ENCODE measurements at places on chromosomes 6 and 20.

DNA sequence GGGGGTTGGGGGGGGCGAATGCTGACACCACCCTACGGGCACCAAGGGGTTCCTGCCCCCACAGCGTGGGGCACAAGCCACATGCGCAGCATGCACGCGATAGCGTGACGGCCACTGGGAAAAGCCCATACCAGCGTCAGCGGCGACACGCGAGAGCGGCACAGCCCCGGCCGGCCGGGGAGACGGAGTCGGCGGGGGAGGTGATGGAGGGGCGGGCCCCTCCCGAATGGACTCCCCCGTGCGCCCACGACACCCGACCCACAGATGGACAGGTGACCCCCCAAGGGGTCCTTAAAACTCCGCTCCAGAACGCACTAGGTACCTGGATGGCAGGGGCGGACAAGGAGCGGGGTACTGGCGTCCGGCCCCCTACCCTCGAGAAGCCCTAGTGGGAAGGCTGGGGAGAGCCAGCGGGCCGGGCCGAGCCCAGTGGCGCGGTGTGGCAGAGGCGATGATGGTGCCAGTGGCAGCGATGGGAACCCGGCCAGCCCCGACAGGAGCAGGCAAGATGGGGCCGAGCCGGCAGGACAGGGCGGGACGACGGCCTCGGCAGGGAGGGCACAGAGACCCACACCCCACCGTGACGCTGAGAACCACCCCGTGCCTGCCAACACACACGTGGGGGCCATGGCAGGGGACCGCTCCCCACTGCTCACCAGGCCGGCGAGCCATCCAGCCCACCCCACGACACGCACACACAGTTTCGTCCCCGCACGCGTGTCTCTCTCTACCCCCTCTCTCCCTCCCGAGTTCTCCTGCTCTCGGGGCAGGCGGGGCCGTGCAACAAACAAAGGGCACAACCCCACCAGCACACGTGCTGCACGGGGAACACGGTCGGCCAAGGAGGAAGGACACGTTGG lies 1959.8 kb upstream of the DEFB115 start:
- no peak for DNase-seq
- peaks cover 10% of the 10 kb centered on the region for H3K36me3 ChIP-seq
- no peak overlapping the region for H3K27ac ChIP-seq

GRCh38 chr6:85795945-85796344 lies 153.3 kb upstream of the SYNCRIP start:
- no peak for DNase-seq
- H3K4me3 ChIP-seq = no peak overlapping the region
- no peak overlapping the region for H3K27ac ChIP-seq
- peaks cover 2% of the 10 kb centered on the region for H3K27me3 ChIP-seq
- H3K4me1 ChIP-seq = no peaks in the 10 kb centered on the region

GRCh38 chr6:7131390-7131789 lies 23.6 kb downstream of the RREB1 start:
- DNase-seq = no peak
- H3K4me1 ChIP-seq = peaks cover 92% of the 10 kb centered on the region
- H3K27ac ChIP-seq = no peak overlapping the region
- peaks cover 5% of the 10 kb centered on the region for H3K27me3 ChIP-seq
- H3K36me3 ChIP-seq = peaks cover 5% of the 10 kb centered on the region

GRCh38 chr6:137389150-137389704 lies 105.0 kb downstream of the OLIG3 start:
- H3K27me3 ChIP-seq = no peaks in the 10 kb centered on the region
- peaks cover 30% of the 10 kb centered on the region for H3K36me3 ChIP-seq
- H3K4me3 ChIP-seq = peak overlapping the region; percentile 79

GRCh38 chr6:161152907-161153662 lies 120.8 kb downstream of the AGPAT4 start:
- H3K4me3 ChIP-seq = no peak overlapping the region
- H3K27ac ChIP-seq = peak overlapping the region; percentile 57
- H3K27me3 ChIP-seq = no peaks in the 10 kb centered on the region
- peaks cover 17% of the 10 kb centered on the region for H3K36me3 ChIP-seq

DNA sequence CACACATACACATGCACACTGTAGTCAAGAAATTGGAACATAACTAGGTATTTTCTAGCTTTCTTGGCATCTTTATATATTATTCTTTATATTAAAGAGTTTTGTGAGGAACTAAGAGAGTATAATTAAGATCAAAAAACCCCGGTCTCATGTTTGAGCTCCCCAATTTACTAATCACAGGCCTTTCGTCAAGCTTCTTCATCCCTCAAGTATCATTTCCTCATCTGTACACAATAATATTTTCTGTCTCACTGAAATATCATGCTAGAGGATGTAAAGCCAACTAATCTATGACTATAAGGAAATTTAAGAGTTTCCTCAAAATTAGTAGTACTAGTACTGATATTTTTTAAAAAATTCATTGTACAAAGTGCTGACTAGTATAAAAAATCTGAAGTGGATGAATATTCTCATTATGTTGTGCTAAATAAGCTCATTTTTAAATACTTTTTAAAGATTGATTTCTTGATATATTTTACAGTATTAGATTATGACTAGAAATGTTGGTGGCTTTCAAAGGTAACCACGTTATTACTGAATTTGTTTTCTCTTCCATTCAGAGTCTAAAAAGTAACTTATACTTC lies 28.0 kb downstream of the PEX3 start:
- H3K4me1 ChIP-seq = no peaks in the 10 kb centered on the region
- H3K4me3 ChIP-seq = no peak overlapping the region
- no peak overlapping the region for H3K27ac ChIP-seq
- H3K36me3 ChIP-seq = peaks cover 29% of the 10 kb centered on the region
- no peak for DNase-seq

DNA sequence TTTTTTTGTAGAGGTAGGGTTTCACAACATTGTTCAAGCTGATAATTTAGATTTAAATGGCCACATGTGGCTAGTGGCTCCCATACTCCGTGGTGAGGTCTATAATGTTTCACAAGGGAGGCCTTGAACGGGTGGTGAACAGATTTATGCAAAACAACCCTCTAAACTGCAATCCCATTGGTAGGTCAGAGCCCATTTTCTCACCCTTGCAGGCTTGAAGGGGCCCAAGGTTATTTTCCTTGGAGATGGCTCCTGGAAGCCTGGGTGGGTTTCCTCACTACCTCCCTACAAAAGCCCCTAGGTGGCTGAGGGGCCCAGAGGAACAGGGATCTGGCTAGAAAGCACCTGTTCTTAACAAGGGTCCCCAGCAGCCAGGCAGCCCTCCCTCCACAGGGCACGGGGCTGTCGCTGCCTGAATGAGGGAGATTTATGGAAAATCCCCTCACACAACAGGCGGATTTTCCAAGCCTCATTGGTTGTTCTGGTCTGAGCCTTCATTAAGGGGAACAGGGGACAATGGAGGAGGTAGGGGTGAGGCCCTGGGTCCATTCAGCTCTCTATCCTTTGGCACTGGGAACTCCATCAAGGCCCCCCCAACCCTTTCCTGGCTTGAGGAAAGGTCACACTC lies 64.6 kb downstream of the VEGFA start:
- H3K27ac ChIP-seq = no peak overlapping the region
- no peaks in the 10 kb centered on the region for H3K36me3 ChIP-seq

DNA sequence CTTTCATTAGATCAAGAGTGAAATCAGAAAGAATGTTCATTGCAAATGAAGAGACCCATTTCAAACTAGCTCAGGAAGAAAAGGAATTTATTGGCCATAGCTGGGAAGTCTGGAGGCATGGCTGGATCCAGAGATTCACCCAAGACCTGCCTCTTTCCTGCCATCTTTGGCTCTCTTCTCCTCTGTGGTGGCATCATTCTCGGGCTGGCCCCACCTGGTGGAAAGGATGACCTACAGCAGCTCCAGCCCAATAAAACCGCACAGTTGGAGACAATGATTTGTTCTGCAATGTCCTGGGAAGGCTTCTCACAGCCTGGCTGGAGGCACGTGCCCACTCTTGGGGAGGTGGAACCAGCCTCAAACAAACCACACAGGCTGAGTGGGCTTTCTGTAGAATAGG lies 18.1 kb upstream of the FERMT1 start:
- no peaks in the 10 kb centered on the region for H3K36me3 ChIP-seq
- H3K27me3 ChIP-seq = no peaks in the 10 kb centered on the region
- H3K4me1 ChIP-seq = no peaks in the 10 kb centered on the region
- no peak overlapping the region for H3K27ac ChIP-seq
- no peak overlapping the region for H3K4me3 ChIP-seq
- no peak for DNase-seq

DNA sequence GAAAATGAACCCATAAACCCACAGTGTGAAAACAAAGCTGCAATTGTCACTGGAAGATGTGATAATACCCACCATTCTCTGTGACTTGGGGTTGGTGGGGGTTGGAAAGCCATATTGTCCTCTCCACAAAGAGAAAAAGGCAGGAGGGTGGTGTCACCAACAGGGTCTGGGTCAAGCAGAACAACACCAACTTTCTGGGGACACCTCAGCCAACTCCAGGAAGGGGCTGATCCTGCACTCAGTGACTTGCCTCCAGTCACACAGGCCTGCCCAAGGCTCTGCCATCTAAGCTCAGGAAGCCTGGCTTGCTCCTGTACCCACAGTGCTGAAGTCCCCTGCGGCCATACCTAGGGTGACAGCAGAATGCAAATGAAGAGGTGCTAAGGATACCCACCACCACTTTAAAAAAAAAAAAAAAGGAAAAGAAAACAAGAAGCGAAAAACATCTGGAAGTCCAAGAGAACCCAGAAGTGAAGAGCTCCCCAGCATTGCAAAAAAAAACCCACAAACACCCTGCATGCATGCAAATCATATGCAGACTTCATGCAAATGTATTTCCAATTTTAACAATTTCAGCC lies 110.6 kb downstream of the PREX1 start:
- H3K27me3 ChIP-seq = peaks cover 16% of the 10 kb centered on the region
- peak overlapping the region; percentile 91 for H3K27ac ChIP-seq
- peaks cover 21% of the 10 kb centered on the region for H3K36me3 ChIP-seq
- DNase-seq = peak; percentile 68
- peak overlapping the region; percentile 82 for H3K4me3 ChIP-seq
- peaks cover 99% of the 10 kb centered on the region for H3K4me1 ChIP-seq

GRCh38 chr6:137488150-137489045 lies 5.8 kb downstream of the OLIG3 start:
- no peak for DNase-seq
- H3K27ac ChIP-seq = no peak overlapping the region
- H3K4me1 ChIP-seq = peaks cover 44% of the 10 kb centered on the region
- no peaks in the 10 kb centered on the region for H3K36me3 ChIP-seq
- peak overlapping the region; percentile 2 for H3K4me3 ChIP-seq

GRCh38 chr6:121838842-121839241 lies 403.4 kb downstream of the GJA1 start:
- no peaks in the 10 kb centered on the region for H3K36me3 ChIP-seq
- no peak for DNase-seq
- peaks cover 20% of the 10 kb centered on the region for H3K4me1 ChIP-seq
- H3K4me3 ChIP-seq = no peak overlapping the region
- no peak overlapping the region for H3K27ac ChIP-seq

DNA sequence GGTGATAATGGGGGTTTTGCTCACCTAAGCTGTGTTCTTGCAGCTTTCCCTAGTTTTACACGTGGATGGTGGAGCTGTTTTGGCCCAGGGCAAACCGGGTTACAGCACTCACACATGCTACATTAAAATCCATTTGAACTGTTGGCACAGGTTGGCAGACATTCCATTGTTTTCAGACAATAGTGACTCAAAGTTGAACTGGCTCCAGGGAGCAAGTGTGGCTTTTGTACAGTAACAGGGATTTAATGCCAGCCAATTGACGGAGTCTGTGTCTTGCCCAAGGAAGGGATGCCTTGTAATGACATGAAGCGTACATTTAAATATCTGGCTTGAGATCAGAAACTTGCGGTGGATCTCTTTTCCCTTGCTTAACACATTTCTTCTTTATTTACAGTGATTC lies 183.1 kb downstream of the DTNBP1 start:
- peak overlapping the region; percentile 71 for H3K27ac ChIP-seq
- no peaks in the 10 kb centered on the region for H3K36me3 ChIP-seq
- H3K4me3 ChIP-seq = no peak overlapping the region

GRCh38 chr6:27838945-27839625 lies 73.1 kb downstream of the OR2B2 start:
- peaks cover 6% of the 10 kb centered on the region for H3K4me1 ChIP-seq
- no peak for DNase-seq
- H3K27ac ChIP-seq = no peak overlapping the region
- no peak overlapping the region for H3K4me3 ChIP-seq
- H3K27me3 ChIP-seq = no peaks in the 10 kb centered on the region

GRCh38 chr6:106372838-106373501 lies 12.5 kb downstream of the CRYBG1 start:
- H3K36me3 ChIP-seq = no peaks in the 10 kb centered on the region
- H3K27me3 ChIP-seq = peaks cover 3% of the 10 kb centered on the region
- H3K4me1 ChIP-seq = no peaks in the 10 kb centered on the region

DNA sequence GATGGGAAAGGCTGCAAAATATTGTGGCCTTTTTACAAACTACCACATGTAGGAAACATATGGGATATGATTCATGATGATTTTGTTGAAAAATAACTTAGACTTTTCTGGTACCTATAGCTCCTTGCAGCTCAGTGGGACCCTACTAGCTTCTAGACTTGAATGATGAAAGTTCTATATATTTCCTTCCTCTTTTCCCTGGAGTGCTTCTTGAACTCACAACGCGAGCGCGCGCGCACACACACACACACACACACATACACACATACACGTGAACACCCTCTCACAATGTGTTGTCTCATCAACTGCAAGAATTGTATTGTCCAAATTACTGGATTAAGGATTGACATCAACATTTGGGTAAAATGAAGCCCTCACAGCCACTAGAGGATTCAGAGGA lies 61.9 kb downstream of the TOX2 start:
- DNase-seq = no peak
- no peak overlapping the region for H3K27ac ChIP-seq
- peaks cover 4% of the 10 kb centered on the region for H3K4me1 ChIP-seq
- no peaks in the 10 kb centered on the region for H3K36me3 ChIP-seq
- peaks cover 32% of the 10 kb centered on the region for H3K27me3 ChIP-seq

DNA sequence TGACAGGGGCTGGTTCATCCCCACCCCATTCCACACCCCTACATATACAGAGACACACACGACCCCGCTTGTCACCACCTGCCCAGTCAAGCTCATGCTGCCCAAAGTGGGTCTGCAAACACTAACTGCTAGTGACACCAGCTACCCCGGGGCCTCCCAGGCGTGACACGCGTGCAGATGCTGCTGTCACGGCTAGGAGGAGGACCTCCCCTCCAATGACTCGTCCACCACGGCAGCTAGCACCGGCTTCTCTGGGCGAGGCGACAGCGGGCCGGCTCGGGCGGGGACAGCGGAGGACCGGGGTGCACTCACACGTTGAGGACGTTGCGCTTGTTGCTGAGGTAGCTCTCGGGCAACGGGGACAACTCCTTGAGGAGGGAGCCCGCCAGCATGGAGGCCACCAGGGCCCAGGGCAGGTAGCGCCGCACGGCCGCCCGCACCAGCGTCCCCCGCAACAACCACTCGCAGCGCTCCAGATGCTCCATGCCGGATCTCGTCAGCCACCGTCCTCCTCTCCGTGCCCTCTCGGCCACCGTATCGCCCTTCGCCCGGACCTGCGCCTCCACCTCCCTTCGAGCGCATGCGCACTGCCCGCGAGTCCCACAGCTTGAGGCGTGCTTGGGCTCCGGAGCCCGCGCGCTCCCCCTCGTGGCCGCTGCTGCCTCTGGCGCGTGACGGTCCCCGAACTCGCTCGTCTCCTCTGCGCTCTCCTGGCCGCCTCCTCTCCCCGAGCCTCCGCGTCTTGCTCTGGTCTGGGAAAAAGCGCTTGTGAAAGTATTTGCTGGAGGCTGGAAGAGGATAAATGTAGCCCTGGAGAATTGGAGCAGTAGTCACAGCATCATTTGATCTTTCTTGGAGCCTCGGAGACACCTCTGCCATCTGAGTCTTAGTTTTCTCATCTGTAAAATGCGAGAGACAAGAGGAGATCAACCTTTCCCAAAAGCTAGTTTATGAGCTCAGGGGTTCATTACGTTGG lies at the start of gene FITM2:
Gene FITM2 (minus strand): TSS at position 539 of the 976 bp plus-strand sequence. CDS start 54 bp downstream, at position 485.
- peak within 1 kb of the TSS; percentile 91 for H3K4me3 ChIP-seq
- H3K27ac ChIP-seq = peak within 1 kb of the TSS; percentile 77
- H3K27me3 ChIP-seq = peaks cover 13% of the 10 kb centered on the region
- peak; percentile 99 for DNase-seq

Data from immature natural killer cell (primary cell).